Hepatocyte (in vitro differentiated cells): ENCODE measurements at places on chromosomes 1 and 21. TPM values are rescaled to one million over a fixed set of nuclear protein-coding genes. Genes with fewer than 3 reads are reported as not detected.

FABP3 gene
- 23.9 and 39.1 TPM in 2 replicates for total RNA-seq

FOXD2 gene
- total RNA-seq, result 1.5 and 1.6 TPM in 2 replicates

HSPA6 gene
- 0.50 and 1.1 TPM in 2 replicates for total RNA-seq

NCF2 gene
- 2.4 and 13.7 TPM in 2 replicates for total RNA-seq

PROK1 gene
- total RNA-seq, result 8.8 and 9.6 TPM in 2 replicates

SYTL1 gene
- total RNA-seq, result 10.6 and 12.1 TPM in 2 replicates

SLC25A24 gene
- 54.5 and 69.2 TPM in 2 replicates for total RNA-seq

CHAF1B gene
- total RNA-seq, result 1.9 and 3.5 TPM in 2 replicates

ST6GALNAC3 gene
- total RNA-seq, result 29.4 and 40.5 TPM in 2 replicates

BLACAT1 gene
- total RNA-seq, result 0.40 and 0.48 TPM in 2 replicates

HAO2 gene
- 14.2 and 16.6 TPM in 2 replicates for total RNA-seq

DNA sequence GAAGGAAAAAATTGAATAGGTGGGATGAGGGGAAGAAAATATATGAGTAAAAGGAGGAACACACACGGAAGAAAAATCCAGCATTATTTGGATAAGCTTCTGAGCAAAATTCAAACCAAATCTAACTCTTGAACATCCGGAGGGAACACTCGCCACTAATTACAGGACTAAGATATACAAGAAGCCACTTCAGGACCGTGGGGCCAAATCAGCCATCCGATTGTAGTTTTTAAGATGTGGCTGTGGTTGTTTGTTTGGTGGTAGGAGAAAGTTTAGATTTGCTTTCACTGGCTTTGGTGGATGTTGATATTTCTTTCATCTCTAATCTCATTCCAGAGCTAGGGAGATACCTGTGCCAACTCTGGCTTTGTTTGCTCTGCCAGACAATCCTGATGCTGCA is 43.7 kb upstream of the ADAMTS1 start:
- H3K4me1 ChIP-seq, result no peaks in the 10 kb centered on the region
- H3K27ac ChIP-seq, result no peak overlapping the region
- H3K4me3 ChIP-seq, result no peak overlapping the region
- no peaks in the 10 kb centered on the region for H3K36me3 ChIP-seq

- no peak for DNase-seq
- H3K27ac ChIP-seq, result no peak overlapping the region
- H3K4me3 ChIP-seq, result no peak overlapping the region
These were observed 11.6 kb downstream of the COL9A2 start for GRCh38 chr1:40305451-40305850.

GRCh38 chr1:169326956-169327268 is 40.7 kb downstream of the NME7 start:
- H3K4me1 ChIP-seq, result no peaks in the 10 kb centered on the region
- peaks cover 2% of the 10 kb centered on the region for H3K36me3 ChIP-seq
- DNase-seq, result no peak
- no peak overlapping the region for H3K4me3 ChIP-seq
- H3K27me3 ChIP-seq, result no peaks in the 10 kb centered on the region

- no peaks in the 10 kb centered on the region for H3K4me1 ChIP-seq
- H3K27me3 ChIP-seq, result no peaks in the 10 kb centered on the region
- no peak for DNase-seq
- no peak overlapping the region for H3K27ac ChIP-seq
- no peaks in the 10 kb centered on the region for H3K36me3 ChIP-seq
These were observed 80.3 kb upstream of the PTBP2 start for GRCh38 chr1:96641282-96641681.

GRCh38 chr1:2373551-2374251 is 17.7 kb downstream of the MORN1 start:
- no peaks in the 10 kb centered on the region for H3K36me3 ChIP-seq
- no peak overlapping the region for H3K27ac ChIP-seq
- no peak for DNase-seq
- H3K27me3 ChIP-seq, result no peaks in the 10 kb centered on the region

- no peaks in the 10 kb centered on the region for H3K4me1 ChIP-seq
- no peaks in the 10 kb centered on the region for H3K36me3 ChIP-seq
- H3K4me3 ChIP-seq, result no peak overlapping the region
- H3K27ac ChIP-seq, result no peak overlapping the region
- no peaks in the 10 kb centered on the region for H3K27me3 ChIP-seq
- no peak for DNase-seq
These were observed 24.9 kb upstream of the PARP1 start for GRCh38 chr1:226432586-226433340.

DNA sequence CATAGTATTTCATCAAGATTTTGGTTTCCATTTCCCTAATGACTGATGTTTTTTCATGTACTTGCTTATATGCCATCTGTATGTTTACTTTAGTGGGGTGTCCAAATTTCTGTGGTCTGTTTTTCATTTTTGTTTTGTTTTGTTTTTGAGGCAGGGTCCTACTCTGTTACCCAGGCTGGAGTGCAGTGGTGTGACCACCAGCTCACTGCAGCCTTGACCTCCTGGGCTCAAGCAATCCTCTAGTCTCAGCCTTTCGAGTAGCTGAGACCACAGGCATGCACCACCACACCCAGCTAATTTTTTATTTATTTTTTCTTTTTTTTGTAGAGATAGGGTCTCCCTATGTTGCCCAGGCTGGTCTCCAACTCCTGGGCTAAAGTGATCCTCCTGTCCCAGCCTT is 378.0 kb upstream of the VAMP3 start:
- no peak overlapping the region for H3K4me3 ChIP-seq
- no peak overlapping the region for H3K27ac ChIP-seq
- peaks cover 11% of the 10 kb centered on the region for H3K4me1 ChIP-seq

DNA sequence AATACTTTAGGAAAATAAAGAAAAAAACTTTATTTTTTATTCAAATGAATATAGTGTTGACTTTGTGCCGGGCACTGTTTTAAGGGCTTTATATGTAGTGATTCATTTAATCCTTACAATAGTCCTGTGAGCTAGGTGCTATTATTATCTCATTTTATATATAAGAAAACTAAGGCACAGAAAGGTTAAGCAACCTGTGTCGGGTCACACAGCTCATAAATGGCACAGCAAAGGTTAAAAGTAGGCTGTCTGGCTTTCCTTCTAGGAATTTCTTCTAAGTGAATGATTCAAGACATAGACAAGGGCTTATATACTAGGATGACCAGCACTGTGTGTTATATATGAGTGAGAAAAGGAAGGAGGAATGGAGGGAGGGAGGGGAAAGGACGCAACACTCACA is 35.4 kb downstream of the SEC16B start:
- DNase-seq, result no peak
- H3K4me1 ChIP-seq, result no peaks in the 10 kb centered on the region
- H3K27ac ChIP-seq, result no peak overlapping the region

- H3K27me3 ChIP-seq, result no peaks in the 10 kb centered on the region
- no peak for DNase-seq
- H3K27ac ChIP-seq, result no peak overlapping the region
- no peak overlapping the region for H3K4me3 ChIP-seq
- H3K4me1 ChIP-seq, result no peaks in the 10 kb centered on the region
- H3K36me3 ChIP-seq, result no peaks in the 10 kb centered on the region
These were observed 44.8 kb upstream of the KAZN start for GRCh38 chr1:14553711-14554110.

- no peak for DNase-seq
- no peaks in the 10 kb centered on the region for H3K36me3 ChIP-seq
- H3K4me1 ChIP-seq, result peaks cover 5% of the 10 kb centered on the region
These were observed 6.4 kb upstream of the TSPAN1 start for GRCh38 chr1:46168477-46168876.

- no peaks in the 10 kb centered on the region for H3K27me3 ChIP-seq
- no peak for DNase-seq
- H3K4me3 ChIP-seq, result no peak overlapping the region
- no peaks in the 10 kb centered on the region for H3K36me3 ChIP-seq
These were observed 56.4 kb downstream of the WDR3 start for GRCh38 chr1:117985973-117986372.

- peak; percentile 36 for DNase-seq
- H3K27me3 ChIP-seq, result no peaks in the 10 kb centered on the region
- H3K4me3 ChIP-seq, result no peak overlapping the region
These were observed 99.3 kb upstream of the RALGPS2 start for GRCh38 chr1:178625695-178626094.

DNA sequence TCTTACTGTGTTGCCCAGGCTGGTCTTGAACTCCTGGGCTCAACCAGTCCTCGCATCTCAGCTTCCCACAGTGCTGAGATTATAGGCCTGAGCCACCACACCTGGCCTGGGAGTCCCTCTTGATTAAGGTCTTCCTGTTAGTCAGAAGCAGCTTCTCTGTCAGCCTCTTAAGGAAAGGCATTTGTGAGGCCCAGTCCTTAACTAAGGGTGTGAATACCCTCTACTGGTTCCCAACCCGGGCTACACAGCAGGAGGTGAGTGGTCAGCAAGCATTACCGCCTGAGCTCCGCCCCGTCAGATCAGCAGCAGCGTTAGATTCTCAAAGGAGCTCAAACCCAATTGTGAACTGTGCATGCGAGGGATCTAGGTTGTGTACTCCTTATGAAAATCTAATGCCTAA is 117.2 kb downstream of the DYRK1A start:
- H3K27ac ChIP-seq, result no peak overlapping the region
- H3K27me3 ChIP-seq, result no peaks in the 10 kb centered on the region
- H3K4me3 ChIP-seq, result no peak overlapping the region
- H3K36me3 ChIP-seq, result no peaks in the 10 kb centered on the region
- peaks cover 5% of the 10 kb centered on the region for H3K4me1 ChIP-seq

- no peaks in the 10 kb centered on the region for H3K36me3 ChIP-seq
- DNase-seq, result no peak
- H3K27me3 ChIP-seq, result no peaks in the 10 kb centered on the region
- H3K4me3 ChIP-seq, result no peak overlapping the region
These were observed 44.1 kb downstream of the TRPM2 start for GRCh38 chr21:44397431-44398031.

DNA sequence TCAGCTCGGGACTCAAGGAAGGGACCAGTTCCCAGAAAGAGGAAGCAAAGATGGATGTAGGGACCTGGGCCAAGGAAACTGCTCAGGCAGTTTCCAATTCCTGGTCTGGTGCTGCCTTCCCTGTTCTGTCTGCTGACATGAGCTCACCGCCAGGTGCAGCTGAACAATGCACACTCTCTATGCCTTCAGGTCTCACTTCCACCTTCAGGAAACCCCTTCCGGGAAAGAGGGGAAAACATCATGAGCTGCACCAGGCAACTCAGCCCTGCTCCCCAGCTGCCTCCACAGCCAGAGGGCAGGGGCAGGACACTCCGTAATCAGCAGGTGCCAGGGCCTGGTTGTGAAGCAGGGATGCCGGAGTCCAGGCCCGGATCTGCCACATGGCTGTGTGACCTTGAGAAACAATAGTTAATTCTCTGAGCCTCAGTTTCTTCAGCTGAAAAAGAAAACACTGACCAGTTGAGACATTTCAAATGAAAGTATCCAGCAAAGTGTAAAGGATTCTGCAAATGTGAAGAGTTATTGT is 27.8 kb downstream of the SMIM12 start:
- H3K4me3 ChIP-seq, result no peak overlapping the region
- no peak overlapping the region for H3K27ac ChIP-seq
- H3K27me3 ChIP-seq, result no peaks in the 10 kb centered on the region
- no peaks in the 10 kb centered on the region for H3K4me1 ChIP-seq
- DNase-seq, result no peak

- H3K36me3 ChIP-seq, result no peaks in the 10 kb centered on the region
- DNase-seq, result no peak
- H3K27ac ChIP-seq, result no peak overlapping the region
- no peaks in the 10 kb centered on the region for H3K4me1 ChIP-seq
- H3K27me3 ChIP-seq, result no peaks in the 10 kb centered on the region
- H3K4me3 ChIP-seq, result no peak overlapping the region
These were observed 1386.8 kb downstream of the MRPL39 start for GRCh38 chr21:24220446-24220845.

DNA sequence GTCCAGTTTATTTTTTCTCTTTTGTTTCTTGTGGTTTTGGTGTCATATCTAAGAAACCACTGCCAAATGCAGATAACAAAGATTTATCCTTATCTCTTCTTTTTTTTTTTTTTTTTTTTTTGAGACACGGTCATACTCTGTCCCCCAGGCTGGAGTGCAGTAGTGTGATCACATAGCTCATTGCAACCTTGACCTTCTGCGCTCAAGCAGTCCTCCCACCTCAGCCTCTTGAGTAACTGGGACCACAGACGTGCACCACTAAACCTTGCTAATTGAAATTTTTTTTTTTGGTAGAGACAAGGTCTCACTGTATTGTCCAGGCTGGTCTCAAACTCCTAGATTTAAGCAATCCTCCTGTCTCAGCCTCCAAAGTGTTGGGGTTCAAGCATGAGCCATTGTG is 8.9 kb downstream of the SLC66A1 start:
- DNase-seq, result no peak
- H3K36me3 ChIP-seq, result no peaks in the 10 kb centered on the region
- H3K4me3 ChIP-seq, result no peak overlapping the region
- no peaks in the 10 kb centered on the region for H3K4me1 ChIP-seq
- no peak overlapping the region for H3K27ac ChIP-seq
- H3K27me3 ChIP-seq, result no peaks in the 10 kb centered on the region

DNA sequence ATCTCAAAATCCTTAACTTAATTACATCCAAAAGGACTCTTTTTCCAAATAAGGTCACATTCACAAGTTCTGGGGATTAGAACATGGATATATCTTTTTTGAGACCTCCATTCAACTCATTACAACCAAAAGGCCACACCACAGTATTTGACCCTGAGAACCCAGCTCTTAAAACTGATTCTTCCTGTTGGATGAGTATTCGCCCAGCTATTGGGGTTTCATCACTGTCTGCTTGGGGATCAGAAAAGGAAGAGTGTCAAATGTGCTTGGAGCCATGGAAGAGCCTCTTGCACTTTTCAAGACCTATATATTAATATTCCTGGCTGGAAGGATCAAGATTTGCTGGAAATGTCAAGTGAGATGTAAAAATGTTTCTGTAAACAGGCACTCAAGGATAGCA is 5.4 kb upstream of the TINAGL1 start:
- no peaks in the 10 kb centered on the region for H3K36me3 ChIP-seq
- H3K4me1 ChIP-seq, result peaks cover 31% of the 10 kb centered on the region
- H3K4me3 ChIP-seq, result no peak overlapping the region
- H3K27ac ChIP-seq, result no peak overlapping the region

- H3K36me3 ChIP-seq, result no peaks in the 10 kb centered on the region
- H3K4me3 ChIP-seq, result no peak overlapping the region
- no peaks in the 10 kb centered on the region for H3K27me3 ChIP-seq
- H3K27ac ChIP-seq, result peak overlapping the region; percentile 43
These were observed 137.2 kb downstream of the LRIG2 start for GRCh38 chr1:113210248-113210647.

DNA sequence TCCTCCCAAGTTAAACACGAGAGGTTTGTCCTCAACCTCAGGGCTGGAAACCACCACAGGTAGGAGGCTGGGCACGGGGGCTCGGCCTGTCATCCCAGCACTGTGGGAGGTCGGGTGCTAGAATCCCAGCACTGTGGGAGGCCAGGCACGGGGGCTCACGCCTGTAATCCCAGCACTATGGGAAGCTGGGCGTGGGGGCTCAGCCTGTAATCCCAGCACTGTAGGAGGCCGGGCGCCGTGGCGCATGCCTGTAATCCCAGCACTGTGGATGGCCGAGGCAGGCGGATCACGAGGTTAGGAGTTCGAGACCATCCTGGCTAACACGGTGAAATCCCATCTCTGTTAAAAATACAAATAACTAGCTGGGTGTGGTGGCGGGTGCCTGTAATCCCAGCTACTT is 6.7 kb upstream of the CDK11A start:
- no peak overlapping the region for H3K27ac ChIP-seq
- no peak for DNase-seq
- H3K27me3 ChIP-seq, result no peaks in the 10 kb centered on the region
- no peak overlapping the region for H3K4me3 ChIP-seq

- no peaks in the 10 kb centered on the region for H3K27me3 ChIP-seq
- DNase-seq, result no peak
- no peaks in the 10 kb centered on the region for H3K36me3 ChIP-seq
- H3K27ac ChIP-seq, result no peak overlapping the region
These were observed 29.2 kb downstream of the MIS18A start for GRCh38 chr21:32249511-32250280.
